ENCODE measurements at places on chromosomes 6 and 20. TPM values are rescaled to one million over a fixed set of nuclear protein-coding genes. Genes with fewer than 3 reads are reported as not detected.

GRCh38 chr6:129657483-129657882, 52.5 kb downstream of the ARHGAP18 start:
- no peak for DNase-seq

The ZSCAN26 gene
- total RNA-seq = 18.3 TPM

DNA sequence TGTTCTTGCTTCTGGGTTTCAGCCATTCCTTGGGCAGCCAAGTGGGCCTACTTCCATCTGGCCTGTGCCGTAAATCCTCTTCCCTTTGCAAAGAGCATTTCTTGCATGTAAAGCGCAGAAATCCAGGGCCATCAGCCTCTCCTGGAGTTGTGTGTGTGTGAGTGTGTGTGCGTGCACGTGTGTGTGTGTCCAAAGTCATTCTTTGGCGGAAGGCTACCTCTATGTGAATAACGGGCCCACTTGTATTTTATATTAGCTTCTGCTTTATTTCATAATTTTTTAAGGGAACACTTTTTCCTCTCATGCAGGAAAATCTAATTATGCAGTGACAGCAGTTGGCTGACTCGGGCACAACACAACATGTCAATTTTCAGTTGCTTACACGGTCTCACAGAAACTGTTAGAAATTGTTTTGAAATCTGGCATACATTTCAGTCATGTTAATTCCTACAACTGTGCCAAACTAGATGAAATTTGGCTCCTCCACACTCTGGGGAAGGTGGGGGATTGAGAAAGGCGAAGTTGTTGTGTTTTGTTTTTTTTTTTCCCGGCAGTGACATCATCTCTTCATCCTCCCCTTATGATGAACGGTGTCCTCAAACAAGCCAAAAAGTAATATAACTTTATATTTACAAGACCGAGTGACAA, 223.7 kb upstream of the TSHZ2 start:
- DNase-seq = no peak

GRCh38 chr20:3360752-3361151, 46.7 kb downstream of the DNAAF9 start:
- DNase-seq = no peak

The RAET1L gene
- total RNA-seq = 0.36 TPM

The MYT1 gene
- not detected for total RNA-seq

The DLK2 gene
- 1.4 TPM for total RNA-seq

The EDN1 gene
- total RNA-seq = 30.2 TPM

The CNR1 gene
- 1.0 TPM for total RNA-seq

DNA sequence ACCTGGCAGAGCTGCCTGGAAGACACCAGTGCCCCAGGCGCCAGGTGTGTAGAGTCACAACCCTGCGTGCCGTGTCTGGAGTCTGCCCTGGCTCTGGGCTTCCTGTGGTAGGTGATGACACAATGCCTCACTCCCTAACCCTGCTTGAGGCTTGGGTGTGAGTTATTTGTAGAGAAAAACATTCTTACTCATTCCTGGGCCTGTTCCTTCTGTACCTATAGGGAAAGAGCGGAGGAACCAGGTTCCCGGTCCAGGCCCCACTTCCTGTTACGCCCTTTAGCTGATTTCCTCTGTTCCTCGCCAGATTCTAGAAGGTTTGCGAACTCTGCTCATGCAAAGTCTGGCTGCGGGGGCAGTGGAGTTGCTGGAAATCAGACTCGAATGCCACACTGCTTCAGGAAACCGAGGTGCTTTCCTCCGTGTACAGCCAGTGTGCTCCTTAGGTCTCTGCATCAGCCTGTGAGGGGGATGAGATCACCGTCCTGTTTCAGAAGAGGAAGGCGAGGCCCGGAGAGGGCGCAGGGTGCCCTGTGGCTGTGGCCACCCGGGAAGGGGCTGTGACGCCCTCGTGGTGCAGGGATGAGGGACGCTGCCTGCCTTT, 67.1 kb upstream of the DUSP22 start:
- DNase-seq = no peak

DNA sequence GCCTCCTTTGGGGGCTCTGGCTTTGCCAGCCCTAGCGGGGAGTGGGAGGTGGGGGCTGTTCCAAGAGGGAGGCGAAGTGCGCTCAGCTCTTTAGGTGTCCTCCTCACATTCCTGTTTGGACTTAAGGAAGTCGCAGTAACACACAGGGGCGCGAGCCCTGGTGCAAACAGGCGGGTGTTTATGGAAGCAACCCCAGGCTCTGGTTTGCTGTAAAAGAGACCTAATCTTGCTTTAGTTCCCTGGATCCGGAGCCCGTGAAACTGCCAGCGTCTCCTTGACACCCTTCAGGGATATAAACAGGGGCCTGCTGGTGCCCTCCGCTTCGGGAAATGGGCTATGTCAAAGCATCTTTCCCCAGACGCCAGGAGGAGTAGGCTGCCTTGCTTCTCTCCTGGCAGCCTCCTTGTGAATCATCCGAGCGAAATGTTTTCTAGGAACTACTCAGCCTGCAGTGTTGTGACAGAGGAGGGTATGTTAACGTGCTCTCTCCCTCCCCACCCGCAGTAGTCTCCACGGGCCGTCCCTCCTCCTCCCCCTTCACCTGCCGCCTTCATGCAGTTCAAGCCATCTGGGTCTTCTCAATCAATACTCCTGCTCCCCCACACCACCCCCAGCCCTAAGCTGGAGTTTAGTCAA, 168.0 kb upstream of the LRFN2 start:
- DNase-seq = peak; percentile 53

The XKR7 gene
- total RNA-seq = 0.12 TPM

The EHMT2 gene
- total RNA-seq = 72.8 TPM

The LHFPL5 gene
- total RNA-seq = not detected

DNA sequence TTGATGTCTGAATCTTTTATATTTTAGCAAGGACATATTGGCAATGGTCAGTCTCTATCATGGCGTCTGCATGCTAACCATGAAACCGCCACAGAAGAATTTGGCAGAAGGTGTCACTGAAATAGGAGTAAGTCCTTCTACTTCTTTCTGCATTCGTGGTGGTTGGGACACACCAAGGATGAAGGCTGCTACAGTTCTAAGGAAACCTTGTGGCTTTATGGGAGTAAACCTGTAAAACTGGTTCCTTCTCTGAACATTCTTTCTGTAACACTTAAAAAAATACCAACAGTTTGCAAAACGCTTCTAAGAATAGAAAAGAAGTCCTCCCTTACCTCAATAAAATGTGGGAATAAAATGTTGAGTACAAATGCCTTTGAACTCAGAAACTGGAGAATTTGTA, 195.3 kb downstream of the SLC24A3 start:
- DNase-seq = no peak

DNA sequence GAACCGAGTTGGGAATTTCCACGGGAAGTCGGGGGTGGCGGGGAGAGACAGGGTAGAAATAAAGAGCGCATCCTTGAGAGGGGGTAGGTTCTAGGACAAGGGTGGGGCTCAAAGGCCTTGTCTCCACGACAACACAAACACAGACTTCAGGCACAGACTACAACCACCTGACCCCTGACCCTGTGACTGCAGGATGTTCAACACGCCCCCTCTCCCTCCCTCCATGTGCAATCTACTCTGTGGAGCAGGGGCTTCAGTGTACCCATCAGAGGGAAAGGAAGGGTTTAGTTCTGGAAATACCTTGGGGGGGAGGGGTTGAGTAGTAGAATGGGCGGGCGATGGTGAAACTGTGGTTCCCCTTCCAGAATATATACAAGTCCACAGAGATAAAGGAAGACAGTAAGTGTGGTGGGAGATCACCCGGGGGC, 651 bp upstream of the TAPBP start:
- peak; percentile 90 for DNase-seq

GRCh38 chr20:9978397-9979004, 56.3 kb upstream of the ANKEF1 start:
- peak; percentile 70 for DNase-seq

- no peak for DNase-seq
Measured at GRCh38 chr6:120473804-120474203, 860.5 kb downstream of the TBC1D32 start.
